ENCODE measurements at places on chromosomes 16 and 17. TPM values are rescaled to one million over a fixed set of nuclear protein-coding genes. Genes with fewer than 3 reads are reported as not detected.

GRCh38 chr16:19542138-19542821 is 13.2 kb upstream of the VPS35L start:
- H3K36me3 ChIP-seq = peaks cover 19% of the 10 kb centered on the region
- no peak for DNase-seq

DNA sequence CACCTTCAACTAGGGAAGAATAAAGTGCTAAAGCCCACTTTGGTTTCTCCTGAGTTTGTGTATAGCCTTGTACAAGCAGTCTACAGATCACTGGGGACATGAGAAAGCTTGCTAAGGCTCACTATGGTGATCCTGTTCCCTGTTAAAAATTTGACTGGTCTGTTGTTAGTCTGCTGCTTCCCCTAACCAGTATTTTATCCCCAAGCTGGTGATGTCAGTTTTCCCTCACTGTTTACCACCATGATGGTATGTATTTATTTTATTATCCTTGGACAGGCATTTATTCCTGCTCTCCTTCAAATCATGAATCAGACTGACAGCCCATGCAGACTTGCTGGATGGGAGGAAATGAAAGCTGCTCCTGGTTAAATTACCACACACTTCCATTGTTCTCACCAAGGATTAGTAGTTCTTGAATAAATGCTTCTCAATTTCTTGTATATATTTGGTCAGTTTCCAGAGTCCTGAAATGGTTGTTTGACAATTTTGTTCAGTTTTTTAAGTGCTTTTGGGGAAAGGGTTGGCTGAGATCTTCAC is 99.6 kb downstream of the CA4 start:
- H3K36me3 ChIP-seq = no peaks in the 10 kb centered on the region
- no peaks in the 10 kb centered on the region for H3K4me1 ChIP-seq
- H3K4me3 ChIP-seq = no peak overlapping the region
- DNase-seq = no peak

- H3K36me3 ChIP-seq = no peaks in the 10 kb centered on the region
- DNase-seq = no peak
- no peaks in the 10 kb centered on the region for H3K4me1 ChIP-seq
- H3K27ac ChIP-seq = no peak overlapping the region
These were observed 30.7 kb upstream of the EIF1 start for GRCh38 chr17:41657936-41658335.

- H3K4me1 ChIP-seq = peaks cover 57% of the 10 kb centered on the region
- DNase-seq = peak; percentile 52
- peak overlapping the region; percentile 94 for H3K4me3 ChIP-seq
- peaks cover 2% of the 10 kb centered on the region for H3K27me3 ChIP-seq
- peak overlapping the region; percentile 82 for H3K27ac ChIP-seq
These were observed 2.7 kb downstream of the HS3ST3B1 start for GRCh38 chr17:14303343-14304221.

DNA sequence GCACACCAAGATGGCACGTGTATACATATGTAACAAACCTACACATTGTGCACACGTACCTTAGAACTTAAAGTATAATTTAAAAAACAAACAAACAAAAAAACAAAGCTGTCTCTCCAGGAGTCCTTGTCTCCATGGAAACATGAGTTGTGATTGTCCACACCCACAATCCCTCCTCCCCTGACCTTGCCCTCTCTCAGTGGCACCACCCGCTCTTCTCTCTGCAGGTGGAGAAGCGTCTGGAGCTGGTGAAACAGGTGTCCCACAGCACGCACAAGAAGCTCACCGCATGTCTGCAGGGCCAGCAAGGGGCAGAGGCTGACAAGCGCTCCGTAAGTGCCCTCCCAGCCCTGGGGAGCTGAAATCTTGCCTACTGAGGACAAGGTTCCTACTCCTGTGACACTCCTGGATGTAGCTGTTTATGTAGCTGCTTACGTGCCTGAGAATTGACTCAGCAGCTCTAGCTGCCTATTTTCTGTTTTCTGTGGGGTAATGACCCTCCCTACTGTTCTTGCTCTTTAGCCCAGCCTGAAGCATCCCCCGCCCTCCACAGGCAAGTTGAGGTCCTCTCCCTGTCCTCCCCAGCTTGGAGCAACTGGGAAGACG is 107.0 kb downstream of the ARHGAP44 start:
- H3K4me3 ChIP-seq = no peak overlapping the region
- H3K27ac ChIP-seq = no peak overlapping the region
- no peaks in the 10 kb centered on the region for H3K36me3 ChIP-seq

DNA sequence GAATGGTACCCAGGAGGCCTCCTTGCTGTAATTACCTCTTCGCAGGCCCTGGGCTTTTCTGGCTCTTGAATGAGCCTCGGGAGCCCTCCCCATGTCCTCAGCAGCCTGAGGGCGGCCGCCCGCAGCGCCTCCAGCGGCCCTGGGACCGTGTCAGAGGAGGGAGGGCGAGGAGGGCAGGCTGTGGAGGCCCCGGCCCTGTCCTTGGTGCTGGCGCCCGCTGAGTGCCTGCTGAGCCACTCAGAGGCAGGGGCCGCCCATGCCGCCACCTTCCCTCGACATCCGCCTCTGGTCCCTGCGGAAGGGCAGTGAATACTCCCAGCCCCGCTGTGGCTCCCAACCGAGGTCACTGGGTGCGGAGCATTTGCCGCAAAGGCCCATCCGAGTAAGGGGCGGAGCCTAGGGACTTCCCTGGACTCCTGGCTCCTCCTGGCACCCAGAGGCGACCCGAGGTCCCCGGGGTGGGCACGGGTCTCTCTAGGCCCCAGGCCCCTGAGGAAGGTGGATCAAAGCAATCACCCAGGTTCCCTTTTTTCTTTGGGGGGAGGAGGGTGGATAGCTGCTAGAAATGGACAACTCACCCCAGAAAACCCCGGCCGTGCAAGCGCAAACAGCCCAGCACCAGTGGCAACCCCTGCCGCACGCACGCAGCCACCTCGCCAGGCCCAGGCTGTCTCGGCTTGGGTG is 2.8 kb downstream of the RBFOX3 start:
- no peaks in the 10 kb centered on the region for H3K36me3 ChIP-seq
- peaks cover 5% of the 10 kb centered on the region for H3K27me3 ChIP-seq
- no peak overlapping the region for H3K4me3 ChIP-seq
- DNase-seq = no peak
- H3K27ac ChIP-seq = no peak overlapping the region
- H3K4me1 ChIP-seq = no peaks in the 10 kb centered on the region

DNA sequence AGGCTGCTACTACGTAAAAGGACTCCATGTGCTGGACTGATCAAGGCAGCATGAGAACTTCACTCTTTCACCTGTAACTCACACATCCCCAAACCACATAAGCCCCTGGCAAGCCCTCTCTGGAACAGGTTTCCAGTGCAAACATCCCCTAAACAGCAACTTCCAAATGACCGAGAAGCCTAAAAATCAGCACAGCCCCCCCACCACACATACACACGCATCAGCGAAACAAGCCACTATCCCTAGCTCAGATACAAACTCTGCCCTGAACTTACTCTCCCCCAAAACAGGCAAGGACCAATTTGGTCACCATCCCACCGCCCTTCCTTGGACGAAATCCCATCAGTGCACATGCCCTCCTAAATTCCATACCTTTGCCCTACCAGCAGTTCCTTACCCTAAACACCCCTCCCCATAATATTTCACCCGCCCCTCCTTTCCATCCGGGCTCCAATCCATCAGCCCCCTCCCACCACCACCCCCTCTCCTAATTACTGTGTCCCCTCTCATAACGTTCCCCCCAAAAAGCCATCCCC is 735 bp downstream of the LSM12 start:
- H3K4me1 ChIP-seq = peaks cover 25% of the 10 kb centered on the region
- no peaks in the 10 kb centered on the region for H3K27me3 ChIP-seq
- H3K27ac ChIP-seq = peak overlapping the region; percentile 74
- DNase-seq = no peak
- peaks cover 3% of the 10 kb centered on the region for H3K36me3 ChIP-seq

DNA sequence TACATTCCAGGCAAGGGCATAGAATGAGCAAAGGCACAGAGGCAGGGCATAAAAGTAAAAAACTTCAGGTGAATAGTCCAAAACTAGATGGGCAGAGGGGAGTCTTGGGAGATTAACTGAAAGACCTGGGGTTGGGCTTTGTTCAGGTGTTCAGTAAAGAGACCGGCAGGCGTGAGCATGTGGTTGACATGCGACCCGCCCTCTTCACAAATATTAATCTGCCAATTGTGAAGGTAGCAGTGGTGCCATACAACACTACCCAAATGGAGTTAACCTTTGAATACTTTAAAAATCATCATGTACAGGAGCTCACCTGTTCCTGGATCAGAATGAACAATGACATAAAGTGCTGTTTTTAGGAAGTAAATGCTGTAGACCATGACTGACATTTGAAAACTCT is 225.5 kb downstream of the LGALS9B start:
- H3K4me3 ChIP-seq = no peak overlapping the region
- DNase-seq = no peak
- peaks cover 18% of the 10 kb centered on the region for H3K4me1 ChIP-seq
- no peak overlapping the region for H3K27ac ChIP-seq
- no peaks in the 10 kb centered on the region for H3K36me3 ChIP-seq
- H3K27me3 ChIP-seq = no peaks in the 10 kb centered on the region

DNA sequence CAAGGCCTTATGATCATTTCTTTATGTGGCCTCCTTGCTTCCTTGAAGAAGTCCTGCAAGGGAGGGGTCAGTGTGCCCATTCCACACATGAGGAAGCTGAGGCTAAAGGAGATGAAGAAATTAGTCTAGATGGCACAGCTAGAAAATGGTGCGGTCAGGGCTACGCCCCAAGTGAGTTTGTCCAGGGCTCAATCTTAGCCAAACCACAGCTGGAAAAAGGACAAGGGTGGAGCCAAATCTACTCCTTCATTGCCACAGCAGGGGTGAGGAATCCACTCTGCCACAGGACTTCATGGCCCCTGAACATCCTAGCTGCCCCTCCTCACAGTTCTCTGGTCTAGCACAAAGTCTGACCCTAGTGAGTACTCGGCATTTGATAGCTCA is 16.2 kb downstream of the BEAN1 start:
- H3K36me3 ChIP-seq = no peaks in the 10 kb centered on the region
- no peak overlapping the region for H3K4me3 ChIP-seq
- H3K4me1 ChIP-seq = no peaks in the 10 kb centered on the region
- DNase-seq = no peak

DNA sequence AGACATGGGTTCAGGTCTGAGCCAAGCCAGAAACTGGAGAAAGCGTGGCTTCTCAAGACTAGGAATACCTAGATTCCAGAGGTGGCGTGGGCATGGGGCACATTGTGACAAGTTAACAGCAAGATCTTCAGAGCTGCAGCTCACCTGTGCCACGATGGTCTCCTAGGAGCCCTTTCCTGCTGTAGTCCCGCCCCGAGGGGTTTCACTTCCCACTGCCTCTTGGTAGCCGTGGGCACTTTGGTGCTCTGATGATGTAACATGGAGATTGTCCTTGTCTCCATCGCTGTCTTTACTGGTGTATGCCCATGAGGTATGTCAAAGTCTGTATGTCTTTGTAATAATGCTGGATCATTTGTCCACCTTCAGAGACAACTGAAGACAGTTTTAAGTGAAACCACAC is 89.7 kb downstream of the WWOX start:
- H3K36me3 ChIP-seq = no peaks in the 10 kb centered on the region
- no peak overlapping the region for H3K27ac ChIP-seq
- H3K27me3 ChIP-seq = no peaks in the 10 kb centered on the region

GRCh38 chr17:45294506-45294905 is 22.3 kb downstream of the MAP3K14 start:
- peaks cover 17% of the 10 kb centered on the region for H3K36me3 ChIP-seq
- peaks cover 29% of the 10 kb centered on the region for H3K4me1 ChIP-seq
- H3K27ac ChIP-seq = no peak overlapping the region
- no peak overlapping the region for H3K4me3 ChIP-seq
- no peak for DNase-seq

LGALS9B gene
- not detected for total RNA-seq

SCNN1B gene
- total RNA-seq = not detected

PRSS33 gene
- total RNA-seq = 0.22 TPM

CORO6 gene
- 2.5 TPM for total RNA-seq

JPT2 gene
- 106 TPM for total RNA-seq

RASD1 gene
- 1.0 TPM for total RNA-seq

KRT40 gene
- total RNA-seq = not detected

Data from CD8-positive, alpha-beta memory T cell (primary cell).